ENCODE measurements at places on chromosomes 13 and 19. TPM values are rescaled to one million over a fixed set of nuclear protein-coding genes. Genes with fewer than 3 reads are reported as not detected.

DNA sequence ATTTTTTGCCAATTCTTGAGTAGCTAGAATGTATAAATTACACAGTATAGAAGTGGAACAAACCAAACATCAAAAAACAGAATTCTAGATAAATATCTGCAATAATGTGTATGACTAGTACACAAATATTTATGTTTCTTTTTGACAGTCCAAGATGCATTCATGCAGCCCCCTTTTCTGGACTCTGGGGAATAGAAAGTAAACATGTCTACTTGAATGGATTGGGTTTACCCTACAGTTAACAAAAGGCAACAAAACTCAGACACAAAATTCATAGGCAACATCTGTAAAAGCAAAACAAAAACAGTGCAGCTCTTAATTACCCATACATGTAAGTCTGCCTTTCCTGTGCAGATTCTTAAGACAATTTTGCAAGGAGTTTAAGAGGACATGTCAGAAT is 419.4 kb upstream of the DACH1 start:
- DNase-seq = no peak

DNA sequence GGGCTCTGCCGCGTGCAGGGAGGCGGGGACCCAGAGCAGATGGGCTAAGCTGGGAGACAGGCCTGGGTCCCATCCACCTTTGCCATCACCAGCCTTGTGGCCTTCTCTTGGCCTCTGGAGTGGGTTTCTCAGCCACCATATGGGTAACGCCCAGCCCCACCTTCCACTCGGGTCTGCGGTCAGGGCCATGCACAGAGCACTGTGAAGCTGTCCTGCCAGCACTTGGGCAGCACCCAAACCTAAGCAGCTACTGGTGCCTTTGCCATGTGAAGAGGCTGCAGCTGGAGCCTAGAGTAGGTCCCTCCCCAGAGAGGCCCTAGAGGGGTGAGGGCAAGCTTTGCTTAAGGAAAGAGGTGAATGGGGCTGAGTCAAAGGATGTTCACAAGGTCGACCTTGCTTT is 24.1 kb upstream of the NPAS1 start:
- DNase-seq = no peak

DNA sequence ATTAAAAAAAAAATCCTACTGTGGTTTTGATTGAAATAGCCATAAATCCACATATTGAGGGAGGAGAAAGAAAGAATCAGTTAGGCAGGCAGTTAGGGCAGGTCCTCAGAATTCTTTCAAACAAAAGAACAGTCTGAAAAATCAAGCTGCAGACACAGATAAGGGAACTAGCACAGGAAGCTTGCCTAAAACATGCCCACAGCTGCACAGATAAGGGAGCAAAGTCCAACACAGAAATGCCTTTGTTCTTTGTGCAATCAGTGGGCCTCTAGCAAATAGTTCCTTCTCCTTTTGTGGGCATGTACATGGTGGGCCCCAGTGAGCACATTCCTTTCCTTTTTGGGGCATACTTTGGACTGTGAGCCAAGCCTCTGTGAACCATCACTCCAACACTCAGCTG is 42.7 kb downstream of the UTP14C start:
- no peak for DNase-seq

- peak; percentile 41 for DNase-seq
Observed at GRCh38 chr13:52599037-52599847, 43.0 kb upstream of the HNRNPA1L2 start.

DNA sequence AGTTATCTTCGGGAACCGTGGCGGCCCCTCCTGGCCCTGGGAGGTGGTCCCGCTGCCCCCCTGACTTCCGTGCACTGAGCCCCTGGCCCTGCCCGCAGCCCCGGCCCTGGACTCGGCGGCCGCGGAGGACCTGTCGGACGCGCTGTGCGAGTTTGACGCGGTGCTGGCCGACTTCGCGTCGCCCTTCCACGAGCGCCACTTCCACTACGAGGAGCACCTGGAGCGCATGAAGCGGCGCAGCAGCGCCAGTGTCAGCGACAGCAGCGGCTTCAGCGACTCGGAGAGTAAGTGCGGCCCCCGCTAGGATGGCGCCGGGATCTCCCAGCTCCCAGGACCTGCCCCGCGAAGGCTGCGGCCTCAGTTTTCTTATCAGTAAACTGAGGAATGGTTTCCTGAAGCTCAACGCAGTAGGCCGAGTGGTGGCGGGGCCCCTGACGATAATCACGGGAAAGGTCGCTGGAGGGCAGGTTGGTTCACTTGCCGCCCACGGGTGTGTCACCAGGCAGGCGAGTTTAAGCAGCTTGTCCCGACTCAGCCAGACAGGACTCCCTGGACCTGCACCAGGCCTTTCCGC is 924 bp downstream of the RGCC start:
- no peak for DNase-seq

DNA sequence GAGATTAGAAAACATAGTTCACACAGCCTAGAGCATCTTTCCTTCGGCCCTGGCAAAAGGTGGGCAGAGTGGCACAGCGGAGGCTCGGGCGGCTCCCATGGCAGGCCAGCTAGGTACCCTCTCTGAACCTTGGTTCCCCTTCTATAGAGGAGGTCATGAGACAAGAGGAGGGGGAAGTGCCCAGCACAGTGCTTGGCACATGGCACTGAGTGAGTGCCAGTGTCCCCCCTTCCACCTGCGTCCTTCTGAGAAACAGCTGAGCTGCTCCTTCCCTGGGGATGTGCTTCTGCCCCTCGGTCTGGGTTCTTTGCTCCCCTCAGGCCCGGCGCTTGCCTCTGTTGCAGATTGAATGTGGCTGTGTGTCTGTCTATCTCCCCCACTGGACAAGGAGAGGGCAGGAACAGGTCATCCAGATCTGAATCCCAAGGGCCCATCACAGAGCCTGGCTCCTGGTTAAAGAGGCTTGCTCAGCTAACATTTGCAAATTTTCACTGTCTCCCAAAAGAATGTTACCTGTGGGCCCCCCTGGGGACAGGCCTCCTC is 165.6 kb downstream of the USP12 start:
- no peak for DNase-seq

DNA sequence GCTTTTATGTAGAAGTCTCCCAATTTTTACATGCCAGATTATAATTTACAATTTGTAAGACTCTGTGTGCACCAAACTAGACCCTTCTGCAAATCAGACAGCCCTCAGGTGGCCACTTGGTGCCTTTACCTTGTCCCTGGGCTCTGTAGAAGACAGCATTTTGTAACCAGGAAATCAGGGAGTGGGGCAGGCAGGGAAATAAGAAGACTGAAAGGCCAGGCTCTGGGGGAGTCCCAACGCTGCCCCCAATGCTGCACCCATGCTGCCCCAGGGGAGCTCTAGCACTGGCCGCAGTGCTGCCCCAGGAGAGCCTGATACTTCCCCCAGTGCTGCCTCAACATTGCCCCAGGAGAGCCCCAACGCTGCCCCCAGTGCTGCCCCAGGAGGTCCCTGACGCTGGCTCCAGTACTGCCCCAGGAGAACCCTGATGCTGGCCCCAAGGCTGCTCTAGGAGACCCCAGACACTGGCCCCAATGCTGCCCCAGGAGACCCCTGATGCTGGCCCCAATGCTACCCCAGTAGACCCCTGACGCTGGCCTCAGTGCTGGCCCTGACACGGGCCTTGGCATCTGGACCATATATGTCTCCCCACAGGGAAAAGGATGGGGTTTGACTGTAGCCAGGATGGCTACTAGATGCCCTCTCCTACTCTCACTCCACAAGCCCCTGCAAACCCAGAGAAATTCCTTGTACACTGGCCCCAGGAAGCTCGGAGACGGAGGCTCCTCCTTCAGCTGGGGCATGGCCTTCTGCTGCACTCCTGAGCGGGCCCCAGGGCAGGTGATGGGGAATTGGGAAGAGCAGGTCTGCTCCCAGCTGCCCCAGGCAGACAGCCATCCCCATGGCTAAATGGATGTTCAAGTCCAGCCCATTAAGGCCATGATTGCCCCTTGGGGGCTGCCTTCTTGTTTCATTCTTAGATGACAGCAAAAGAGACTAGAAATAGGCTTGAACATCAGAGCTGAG is 23.6 kb downstream of the VSTM2B start:
- no peak for DNase-seq

DNA sequence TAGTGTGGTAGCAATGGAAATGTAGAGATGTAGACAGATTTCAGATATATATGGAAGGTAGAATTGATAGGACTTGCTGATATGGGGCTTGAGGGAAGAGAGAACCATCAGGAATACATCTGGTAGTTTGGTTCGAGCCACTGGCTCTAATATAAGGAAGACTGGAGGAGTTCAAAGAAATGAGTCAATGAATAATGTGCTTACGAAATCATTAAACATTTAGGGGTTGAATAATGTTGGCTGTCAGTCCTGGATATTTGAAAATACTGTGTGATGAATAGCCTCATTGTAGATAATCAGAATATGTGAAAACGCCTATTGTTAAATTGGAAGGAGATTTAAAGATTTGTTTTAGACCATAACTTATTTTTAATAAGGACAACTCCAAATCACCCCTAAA is 21.6 kb downstream of the SGCG start:
- DNase-seq = peak; percentile 17

DNA sequence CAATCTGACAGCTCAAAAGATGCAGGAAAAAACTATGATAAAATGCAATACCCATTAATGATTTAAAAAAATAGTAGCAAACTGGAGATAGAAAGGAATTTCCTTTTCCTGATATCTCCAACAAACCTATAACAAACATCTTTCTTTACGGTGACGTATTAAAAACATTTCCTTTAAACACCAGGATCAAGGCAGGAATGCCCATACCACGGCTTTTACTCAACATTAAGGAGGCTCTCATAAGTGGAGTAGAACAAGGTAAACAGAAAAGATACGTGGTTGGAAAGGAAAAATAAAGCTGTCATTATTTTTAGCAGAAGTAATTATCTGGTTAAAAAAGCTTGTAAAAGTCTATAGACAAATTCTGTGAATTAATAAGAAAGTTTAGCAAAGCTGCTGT is 61.1 kb downstream of the MIPEP start:
- DNase-seq = no peak

DNA sequence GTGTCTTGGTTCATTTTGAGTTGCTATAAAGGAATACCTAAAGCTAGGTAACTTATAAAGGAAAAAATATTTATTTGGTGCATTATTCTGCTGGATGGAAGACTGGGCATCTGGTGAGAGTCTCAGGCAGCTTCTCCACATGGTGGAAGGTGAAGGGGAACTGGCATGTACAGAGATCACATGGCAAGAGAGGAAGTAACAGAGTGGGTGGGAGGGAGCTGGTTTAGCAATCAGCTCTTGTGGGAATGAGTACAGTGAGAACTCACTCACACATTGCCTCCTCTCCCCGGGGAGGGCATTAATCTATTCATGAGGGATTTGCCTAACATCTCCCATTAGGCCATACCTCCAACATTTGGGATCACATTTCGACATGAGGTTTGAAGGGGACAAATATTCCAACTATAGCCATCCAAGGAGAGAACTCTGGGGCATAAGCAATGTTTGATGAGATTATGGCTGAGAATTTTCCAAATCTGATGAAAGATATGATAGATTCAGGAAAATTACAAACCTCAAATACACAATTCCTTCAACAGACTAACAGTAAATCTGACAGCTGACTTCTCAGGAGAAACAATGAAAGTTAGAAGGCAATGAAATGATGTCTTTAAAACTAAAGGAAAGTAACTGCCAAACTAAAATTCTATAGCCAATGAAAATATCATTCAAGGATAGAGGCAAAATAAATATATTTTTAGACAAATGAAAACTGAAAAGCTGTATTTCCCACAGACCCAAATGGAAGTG is 52.5 kb downstream of the MTUS2 start:
- no peak for DNase-seq

DNA sequence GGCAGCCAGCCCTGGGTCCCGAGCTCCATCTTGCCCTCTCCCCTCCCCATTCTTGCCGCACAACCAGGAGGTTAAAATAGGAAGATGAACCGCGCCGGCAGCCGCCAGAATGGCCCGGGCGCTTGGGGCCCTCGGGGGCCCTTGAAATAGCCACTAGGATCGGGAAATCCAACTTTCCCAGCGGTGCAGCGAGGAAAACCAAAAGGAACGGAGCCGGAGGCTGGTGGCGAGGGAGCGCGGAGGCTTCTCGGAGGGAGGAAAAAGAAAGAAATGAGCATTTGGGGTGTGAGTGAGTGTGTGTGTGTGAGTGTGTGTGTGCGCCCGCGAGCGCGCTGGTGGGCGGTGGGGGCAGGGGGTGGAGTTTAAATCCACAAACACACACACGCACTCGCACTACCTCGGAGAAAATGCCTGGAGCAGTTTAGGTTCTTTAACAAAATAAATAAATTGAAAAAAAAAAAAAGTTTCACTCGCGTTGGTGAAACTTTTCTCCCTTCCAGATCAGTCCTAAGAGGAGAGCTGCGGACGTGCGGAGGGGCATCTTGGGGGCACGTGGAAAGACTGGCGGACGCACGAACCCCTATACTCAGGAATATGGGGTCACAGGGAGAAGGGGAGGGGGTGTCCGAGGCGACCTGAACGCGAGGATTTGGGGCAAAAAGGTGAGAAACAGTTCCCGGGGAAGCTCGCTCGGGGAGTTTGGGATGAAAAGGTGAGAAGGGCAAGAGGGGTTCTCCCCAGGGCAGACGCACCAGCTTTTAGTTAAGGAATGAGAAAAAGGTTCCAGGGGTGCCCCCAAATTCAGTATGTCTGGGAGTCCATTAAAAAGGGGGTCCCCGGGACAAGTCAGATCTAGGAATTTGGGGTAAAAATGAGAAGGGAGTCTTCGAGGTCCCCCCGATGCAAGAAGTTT is 1.3 kb downstream of the RFX2 start:
- DNase-seq = peak; percentile 32

DNA sequence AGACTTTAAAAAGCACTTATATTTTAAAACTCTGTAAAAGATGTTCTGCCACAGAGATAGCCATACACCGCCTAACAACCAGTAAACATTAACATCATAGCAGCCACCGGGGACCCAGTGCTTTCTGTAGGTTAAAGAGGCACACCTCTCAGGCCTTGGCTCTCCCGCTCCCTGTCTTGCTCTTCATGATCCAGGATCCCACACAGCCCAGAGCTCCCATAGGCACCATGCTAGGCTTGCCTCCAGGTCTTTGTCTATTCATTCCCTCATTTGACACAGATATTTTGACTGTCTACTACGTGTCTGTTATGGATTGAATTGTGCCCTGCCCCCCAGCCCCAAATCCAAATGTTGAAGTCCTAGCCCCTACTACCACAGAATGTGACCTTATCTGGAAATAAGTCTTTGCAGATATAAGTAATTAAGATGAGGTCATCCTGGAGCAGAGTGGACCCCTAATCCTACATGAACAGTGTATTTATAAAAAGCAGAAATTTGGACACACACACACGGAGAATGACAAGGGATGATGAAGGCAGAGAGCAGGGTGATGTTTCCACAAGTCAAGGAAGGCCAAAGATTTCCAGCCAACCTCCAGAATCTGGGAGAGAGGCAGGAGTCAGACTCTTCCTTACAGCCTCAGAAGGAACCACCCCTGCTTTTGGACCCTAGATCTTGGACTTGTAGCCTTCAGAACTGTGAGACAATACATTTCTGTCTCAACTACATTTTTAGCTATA is 272.6 kb downstream of the DNAJC15 start:
- DNase-seq = no peak

GRCh38 chr13:111611651-111612050 is 291.2 kb downstream of the TEX29 start:
- DNase-seq = no peak

LINGO3 gene
- not detected for total RNA-seq

AKT2 gene
- total RNA-seq = 65.8 TPM

GSX1 gene
- not detected for total RNA-seq

WDR88 gene
- total RNA-seq = not detected

LAIR1 gene
- total RNA-seq = not detected

SERPINE3 gene
- not detected for total RNA-seq

APLP1 gene
- 0.52 TPM for total RNA-seq

GPR183 gene
- not detected for total RNA-seq

PABPC3 gene
- total RNA-seq = 0.17 TPM

All from renal cortical epithelial cell (primary cell).